A549 treated with ZK216348 at 1 μM for 4 hours (cell line): ENCODE measurements at places on chromosomes 2 and 18. TPM values are rescaled to one million over a fixed set of nuclear protein-coding genes. Genes with fewer than 3 reads are reported as not detected.

UGT1A8 gene
- total RNA-seq = 0.23 TPM in 1 of 5 replicates, not detected in the others

APCDD1 gene
- total RNA-seq = not detected in 5 replicates

MFF gene
- total RNA-seq = 97.8 to 143 TPM (median 107 TPM) in 5 replicates

PJVK gene
- total RNA-seq = 0.99 to 2.8 TPM (median 2.1 TPM) in 5 replicates

STAMBP gene
- total RNA-seq = 42.3 to 54.2 TPM (median 49.9 TPM) in 5 replicates

GBX2 gene
- total RNA-seq = 1.5 to 3.1 TPM (median 2.9 TPM) in 5 replicates

HOXD13 gene
- total RNA-seq = 0.07 to 0.27 TPM (median 0.23 TPM) in 5 replicates

ZBTB7C gene
- 0.05 to 0.32 TPM in 2 of 5 replicates, not detected in the others for total RNA-seq

IHH gene
- total RNA-seq = 0.25 to 0.47 TPM (median 0.37 TPM) in 4 of 5 replicates, not detected in the other

ANO7 gene
- total RNA-seq = 1.3 to 3.0 TPM (median 2.2 TPM) in 5 replicates

MERTK gene
- 1.5 to 1.9 TPM (median 1.7 TPM) in 5 replicates for total RNA-seq

CAPG gene
- 79.5 to 121 TPM (median 96.2 TPM) in 5 replicates for total RNA-seq

AGFG1 gene
- total RNA-seq = 101 to 140 TPM (median 120 TPM) in 5 replicates

EVX2 gene
- total RNA-seq = not detected in 5 replicates

OBSL1 gene
- total RNA-seq = 13.6 to 26.1 TPM (median 21.3 TPM) in 5 replicates

IL36A gene
- total RNA-seq = not detected in 5 replicates

AKAIN1 gene
- total RNA-seq = not detected in 5 replicates

CYRIA gene
- 0.04 to 0.60 TPM (median 0.17 TPM) in 5 replicates for total RNA-seq

GPR35 gene
- 0.34 to 1.6 TPM (median 1.1 TPM) in 5 replicates for total RNA-seq

INHBB gene
- total RNA-seq = 12.6 to 25.0 TPM (median 20.7 TPM) in 5 replicates

GALNT1 gene
- 53.3 to 79.4 TPM (median 63.0 TPM) in 5 replicates for total RNA-seq

RAB31 gene
- 18.2 to 28.2 TPM (median 25.2 TPM) in 5 replicates for total RNA-seq

FOXI3 gene
- total RNA-seq = 0.08 TPM in 1 of 5 replicates, not detected in the others

CNGA3 gene
- not detected in 5 replicates for total RNA-seq
